NCI-H82 (cell line): ENCODE measurements at places on chromosomes 7 and 10.

GRCh38 chr7:50146692-50147091, 53.6 kb upstream of the ZPBP start:
- DNase-seq, result no peak

GRCh38 chr7:44998153-44998871, 1.7 kb upstream of the CCM2 start:
- no peak for DNase-seq

DNA sequence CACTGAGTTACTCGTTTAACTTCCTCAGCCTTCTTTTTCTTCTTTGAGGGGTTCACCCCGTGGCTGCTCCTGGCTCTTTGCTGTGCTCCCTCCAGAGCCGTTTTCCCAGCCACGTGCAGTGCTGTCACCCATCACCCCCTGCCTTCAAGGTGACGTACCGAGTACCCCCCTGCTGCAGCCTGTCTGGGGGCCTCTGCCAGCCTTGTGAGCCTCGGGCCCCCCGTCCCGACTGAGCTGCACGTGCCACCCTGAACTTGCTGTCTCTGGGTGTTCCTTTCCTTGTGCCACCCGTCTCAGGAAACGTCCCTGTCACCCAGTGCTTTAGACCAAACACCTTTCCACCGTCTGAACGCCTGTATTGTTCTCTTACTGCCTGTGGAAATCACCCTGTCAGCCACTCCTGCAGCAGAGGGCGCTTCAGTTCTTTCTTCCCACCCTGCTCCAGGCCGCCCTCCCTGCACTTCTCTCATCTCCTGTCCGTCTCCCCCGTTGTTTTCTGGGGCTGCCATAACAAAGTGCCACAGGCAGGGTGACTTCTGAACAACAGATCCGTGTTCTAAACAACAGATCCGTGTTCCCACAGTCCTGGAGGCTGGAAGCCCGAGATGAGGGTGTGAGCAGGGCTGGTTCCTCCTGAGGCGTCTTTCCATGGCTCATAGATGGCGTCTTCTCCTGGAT, 44.6 kb downstream of the WDR37 start:
- DNase-seq, result peak; percentile 4

DNA sequence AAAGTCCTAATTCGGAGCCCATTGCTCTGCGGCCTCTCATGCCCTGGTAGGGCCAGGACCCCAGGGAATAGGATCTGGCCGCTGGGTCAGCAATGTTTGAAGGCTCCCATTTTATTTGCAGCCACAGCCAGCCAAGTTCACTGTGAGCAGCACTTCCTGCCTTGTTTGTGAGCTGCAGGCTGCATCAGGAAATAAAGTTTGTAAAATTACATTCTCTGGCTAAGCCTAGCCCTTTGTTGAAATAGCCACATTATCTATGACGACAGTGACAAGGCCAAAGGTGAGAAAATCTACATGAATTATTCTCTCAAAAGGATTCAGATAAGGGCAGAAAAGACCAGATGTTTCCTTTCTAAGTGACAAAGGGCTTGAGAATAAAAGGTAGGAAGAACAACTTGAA, 23.7 kb upstream of the ITGB1 start:
- DNase-seq, result no peak

DNA sequence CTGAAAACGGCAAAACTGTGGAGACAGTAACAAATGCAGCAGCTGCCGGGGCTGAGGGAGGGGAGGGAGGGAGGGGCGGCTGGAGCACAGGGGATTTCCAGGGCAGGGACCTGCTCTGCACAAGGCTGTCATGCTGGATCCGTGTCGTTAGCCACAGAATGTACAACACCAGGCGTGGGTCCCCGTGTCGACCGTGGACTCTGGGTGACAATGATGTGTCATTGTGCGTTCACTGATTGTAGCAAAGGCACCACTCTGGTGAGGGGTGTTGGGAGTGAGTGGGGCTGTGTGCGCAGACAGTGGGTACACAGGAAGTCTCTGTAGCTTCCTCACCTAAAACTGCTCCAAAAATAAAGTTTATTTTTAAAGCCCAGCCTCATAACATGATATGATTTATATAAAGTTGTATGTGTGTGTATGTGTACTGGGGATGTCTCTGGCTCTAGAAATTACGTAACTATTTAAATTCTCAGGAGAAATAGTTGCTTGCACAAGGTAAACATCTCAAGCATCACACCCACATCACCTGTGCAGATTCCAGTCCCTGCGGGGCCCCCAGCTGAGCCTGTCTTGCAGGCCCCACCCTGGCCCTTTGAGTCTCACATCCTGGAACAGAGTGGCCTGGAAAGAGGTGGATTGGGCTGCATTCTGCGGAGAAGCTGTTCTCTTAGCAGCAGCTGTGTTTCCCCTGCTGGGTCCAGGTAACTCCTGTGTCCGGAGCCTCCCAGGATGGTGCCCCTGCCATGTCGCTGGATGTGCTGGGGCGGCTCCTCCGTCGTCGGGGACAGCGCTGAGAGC, 135.7 kb downstream of the DYNC2I1 start:
- DNase-seq, result no peak

GRCh38 chr10:22617516-22617915, 96.9 kb downstream of the PIP4K2A start:
- no peak for DNase-seq

- no peak for DNase-seq
These were observed 157.4 kb downstream of the NXPH1 start for GRCh38 chr7:8590791-8591190.

- peak; percentile 55 for DNase-seq
These were observed at the start of gene PAX2 for GRCh38 chr10:100744987-100745881. Gene PAX2 (plus strand): TSS chr10:100745582. CDS start chr10:100746261, 679 bp downstream.

DNA sequence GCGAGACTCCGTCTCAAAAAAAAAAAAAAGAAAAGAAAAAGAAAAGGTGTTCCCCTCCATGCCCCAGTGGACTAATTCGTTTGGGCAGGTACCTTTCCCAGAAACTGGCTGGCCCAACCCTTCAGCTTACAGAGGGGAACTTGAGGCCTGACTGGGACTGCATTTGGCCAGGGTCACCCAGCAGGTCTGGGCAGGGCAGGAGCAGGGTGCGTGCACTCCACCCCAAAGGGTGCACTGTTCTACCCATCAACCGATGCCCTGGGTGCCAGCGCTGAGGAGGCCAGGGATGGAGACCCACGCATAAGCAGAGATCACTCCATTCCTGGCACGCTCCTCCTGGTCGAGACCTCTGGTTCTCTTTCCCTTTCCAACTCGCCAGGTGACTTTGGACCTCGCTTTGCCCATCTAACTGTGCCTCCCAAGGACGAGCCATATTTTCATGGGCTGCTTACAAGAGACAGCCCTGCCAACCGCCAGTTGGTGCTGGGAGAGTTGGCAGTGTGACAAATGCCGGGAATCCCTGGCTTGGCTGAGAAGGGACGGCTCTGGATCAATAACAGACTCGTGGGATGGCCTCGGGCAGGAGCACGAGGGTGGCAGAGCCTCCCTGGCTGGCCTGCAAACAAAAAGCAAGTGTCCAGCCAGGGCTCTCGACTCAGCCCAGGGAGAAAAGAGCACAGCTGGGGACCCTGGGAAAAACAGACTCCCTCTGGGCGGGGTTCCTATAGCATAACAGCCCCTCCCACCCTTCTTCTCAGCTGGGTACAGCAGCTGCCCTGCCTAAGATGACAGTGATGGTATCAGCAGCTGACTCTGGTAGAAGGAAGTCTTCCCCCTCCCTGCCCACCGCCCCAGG, 7.9 kb downstream of the HSPB1 start:
- DNase-seq, result peak; percentile 54

DNA sequence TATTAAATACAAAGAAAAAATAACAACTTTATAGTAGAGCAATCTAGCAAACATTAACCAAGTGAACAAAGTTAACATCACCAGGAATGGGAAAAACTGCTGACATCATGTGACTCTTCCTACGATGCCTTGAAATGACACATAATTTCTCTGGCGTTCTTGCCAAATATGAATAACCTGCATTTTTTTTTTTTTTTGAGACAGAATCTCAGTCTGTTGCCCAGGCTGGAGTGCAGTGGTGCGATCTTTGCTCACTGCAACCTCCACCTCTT, 126.5 kb upstream of the VKORC1L1 start:
- no peak for DNase-seq

DNA sequence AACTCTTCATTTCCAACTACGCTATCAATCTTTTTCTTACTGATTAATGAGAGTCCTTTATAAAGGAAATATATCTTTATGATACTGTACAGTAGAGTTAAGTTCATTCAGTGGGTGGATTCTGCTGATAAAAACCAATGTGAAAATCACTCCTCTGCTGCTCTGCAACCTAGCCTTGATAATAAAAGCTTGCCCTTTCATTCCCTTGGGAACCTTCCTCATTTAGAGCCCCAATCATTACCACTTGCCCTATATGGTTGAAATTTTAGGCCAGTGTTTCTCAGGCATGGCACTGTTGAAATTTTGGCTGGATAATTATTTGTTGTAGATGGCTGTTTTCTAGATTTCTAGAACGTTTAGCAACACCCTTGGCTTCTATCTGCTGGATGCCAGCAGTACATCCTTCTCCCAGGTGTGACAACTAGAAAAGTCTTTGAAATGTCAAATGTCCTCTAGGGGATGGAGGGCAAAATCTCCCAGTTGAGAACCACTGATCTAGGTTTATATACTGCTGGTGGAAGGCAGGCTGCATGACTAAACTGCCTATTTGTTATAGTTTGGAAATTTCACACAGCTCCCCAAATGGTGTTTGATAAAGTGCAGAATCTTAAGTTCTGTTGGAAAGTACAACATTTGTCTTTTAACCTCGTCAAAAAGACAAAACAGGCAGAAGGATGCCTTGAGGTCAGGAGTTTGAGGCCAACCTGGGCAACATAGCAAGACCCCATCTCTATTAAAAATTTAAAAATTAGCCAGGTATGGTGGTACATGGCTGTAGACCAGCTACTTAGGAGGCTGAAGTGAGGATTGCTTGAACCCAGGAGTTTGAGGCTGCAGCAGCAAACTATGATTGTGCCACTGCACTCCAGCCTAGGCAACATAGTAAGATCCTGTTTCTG, 8.9 kb upstream of the SIRT1 start:
- no peak for DNase-seq

DNA sequence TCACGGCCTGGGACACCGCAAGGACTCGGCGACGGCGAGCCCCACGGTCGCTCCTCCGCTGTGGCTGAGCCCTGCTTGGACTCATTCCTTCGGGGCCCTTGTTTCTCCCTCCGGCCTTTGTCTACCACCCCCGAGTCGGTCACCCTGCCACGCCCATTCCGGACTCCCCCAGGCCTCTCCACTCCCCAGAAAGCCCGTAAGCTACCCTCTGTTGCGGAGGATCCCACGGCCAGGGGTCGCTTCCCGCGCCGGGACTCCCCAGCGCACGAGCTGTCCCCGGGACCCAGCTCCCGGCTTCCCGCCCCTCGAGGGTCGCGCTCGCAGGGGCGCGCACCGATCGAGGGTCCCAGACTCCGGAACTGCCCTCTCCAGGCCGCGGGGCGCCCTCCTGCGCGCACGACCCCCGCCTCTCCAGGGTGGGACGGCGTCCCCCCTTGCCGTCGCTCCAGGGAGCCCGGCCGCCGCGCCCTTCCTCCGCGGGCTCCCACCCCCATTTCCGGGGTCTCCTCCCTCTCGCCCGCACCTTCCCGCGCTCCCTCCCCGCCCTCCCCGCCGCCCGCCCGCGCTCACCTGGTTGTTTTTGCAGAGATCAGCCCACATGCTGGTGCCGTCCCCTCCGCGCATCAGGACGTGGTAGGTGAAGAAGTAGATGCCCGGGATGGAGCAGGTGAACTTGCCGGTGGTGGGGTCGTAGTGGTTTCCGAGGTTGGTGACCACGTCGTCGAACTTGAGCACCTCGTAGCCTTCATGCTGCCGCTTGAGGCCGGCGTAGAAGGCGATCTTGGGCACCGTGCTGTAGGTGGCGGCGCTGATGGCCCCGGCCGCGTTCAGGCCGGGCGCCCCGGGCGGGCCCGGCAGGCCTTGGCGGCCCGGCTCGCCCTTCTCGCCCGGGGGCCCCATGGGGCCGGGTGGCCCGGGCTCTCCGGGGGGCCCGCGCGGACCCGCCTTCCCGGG, 1.5 kb downstream of the C1QL3 start:
- peak; percentile 63 for DNase-seq

GRCh38 chr7:129122751-129123509, 21.6 kb upstream of the TSPAN33 start:
- DNase-seq, result no peak

- peak; percentile 54 for DNase-seq
These were observed 6.9 kb downstream of the BAZ1B start for GRCh38 chr7:73515178-73515577.

- peak; percentile 32 for DNase-seq
These were observed 1059.4 kb downstream of the NRG3 start for GRCh38 chr10:82934429-82934828.

DNA sequence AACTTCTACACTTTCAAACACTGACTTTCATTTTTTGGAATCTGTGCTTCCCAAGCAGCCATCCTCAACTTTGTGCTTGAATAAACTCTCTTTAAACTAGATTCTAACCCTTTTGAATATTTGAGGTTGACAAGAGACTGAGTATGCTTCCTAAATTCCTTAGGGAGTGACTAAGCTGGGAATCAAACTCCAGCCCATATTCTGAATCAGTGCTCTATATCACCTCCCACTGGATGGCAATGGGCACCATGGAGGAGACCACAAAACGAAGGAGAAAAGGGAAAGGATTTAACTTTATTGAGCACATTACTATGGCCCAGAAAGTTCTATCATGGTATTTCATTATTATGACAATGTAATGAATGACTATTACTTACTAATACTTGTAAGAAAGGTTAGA, 17.2 kb upstream of the SLC26A4 start:
- DNase-seq, result no peak

DNA sequence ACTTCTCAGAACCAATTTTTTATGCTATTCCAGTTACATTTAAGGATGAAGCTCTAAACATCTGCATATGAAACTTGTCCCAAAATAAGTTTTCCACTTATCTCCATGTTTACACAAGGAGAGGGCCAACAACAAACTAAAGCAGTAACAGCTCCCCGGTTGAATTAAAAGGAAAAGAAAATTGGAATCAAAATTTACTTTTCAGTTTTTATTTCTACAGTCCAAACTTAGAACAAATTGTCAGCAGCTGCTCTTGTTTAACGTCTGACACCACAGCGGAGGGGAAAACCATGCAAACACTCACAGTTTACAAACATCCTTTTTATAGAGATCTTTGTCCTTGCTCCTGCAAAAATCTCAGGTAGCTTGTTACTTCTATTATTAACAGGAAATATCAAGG, 101.3 kb downstream of the COL28A1 start:
- DNase-seq, result no peak

GRCh38 chr7:32023376-32023775, 46.8 kb downstream of the PDE1C start:
- DNase-seq, result no peak

GRCh38 chr10:90571481-90572258, 286.2 kb downstream of the HTR7 start:
- DNase-seq, result no peak

DNA sequence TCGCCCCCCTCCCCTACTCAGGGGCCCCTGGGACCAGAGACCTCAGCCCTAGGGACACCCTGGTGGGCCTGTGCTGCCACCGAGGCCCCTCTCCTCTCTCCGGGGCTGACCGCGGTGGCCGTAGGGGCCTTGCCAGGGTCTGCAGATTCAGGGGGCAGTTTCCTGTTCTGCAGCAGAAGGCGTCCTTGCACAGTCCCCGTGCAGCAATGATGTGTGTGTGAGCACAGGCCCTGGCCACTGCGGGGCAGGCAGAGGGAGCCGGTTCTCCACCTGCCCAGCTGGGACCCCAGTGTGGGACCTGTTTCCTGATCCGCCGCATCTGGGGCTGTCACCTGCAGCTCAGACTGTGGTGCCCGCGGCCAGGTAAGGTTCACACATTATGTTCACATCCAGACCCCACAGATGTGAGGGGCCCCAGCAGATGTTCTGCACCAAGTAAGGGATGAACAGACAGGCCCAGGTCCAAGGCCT, 60.7 kb upstream of the DNAJB6 start:
- no peak for DNase-seq
